ENCODE measurements at places on chromosomes 1 and 21.

DNA sequence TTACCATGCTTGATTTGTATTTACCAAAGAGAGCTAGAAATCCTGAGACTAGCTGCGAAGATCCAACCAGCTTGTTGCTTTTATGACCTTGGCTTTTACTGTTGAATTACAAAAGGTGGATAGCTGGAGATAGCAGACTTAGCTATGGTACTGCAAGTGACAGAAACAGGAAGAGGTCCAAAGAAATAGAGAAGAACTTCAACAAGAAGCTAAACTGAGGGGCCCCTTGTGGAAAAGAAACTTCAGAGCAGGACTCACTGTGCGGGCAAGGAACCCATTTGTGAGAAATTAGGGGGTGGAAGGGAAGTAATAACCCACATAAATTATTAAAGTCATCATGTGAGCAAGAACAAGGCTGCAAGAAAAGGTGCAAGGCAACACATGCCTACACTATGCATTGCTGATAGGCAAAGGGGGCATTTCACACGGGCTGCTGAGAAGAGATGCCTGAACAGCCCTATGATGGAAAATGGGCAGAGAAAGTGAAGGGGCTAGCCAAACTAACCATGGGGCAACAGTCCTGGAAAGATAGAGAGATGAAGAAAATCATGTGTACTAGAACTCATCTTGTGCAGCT, 116.6 kb upstream of the PRDX6 start:
- DNase-seq: no peak

DNA sequence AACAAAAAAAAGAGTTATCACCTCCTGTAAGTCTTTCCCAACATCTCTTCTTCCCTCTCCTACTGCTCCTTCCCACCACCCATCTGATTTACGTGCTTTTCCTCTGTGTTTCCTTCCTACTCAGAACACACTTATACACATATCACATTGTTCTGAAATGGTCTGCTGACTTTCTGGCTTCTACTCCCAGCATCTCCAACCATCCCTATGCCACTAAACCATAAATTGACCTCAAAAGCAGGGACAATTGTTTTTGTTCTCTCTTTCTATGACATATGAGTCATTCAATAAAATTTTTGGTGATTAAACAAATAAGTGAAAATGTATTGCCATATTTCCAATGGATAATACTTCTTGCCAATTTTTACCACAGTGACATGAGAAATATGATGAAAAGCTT, 8.2 kb downstream of the GOLPH3L start:
- DNase-seq: no peak

- DNase-seq: no peak
Observed at GRCh38 chr1:166960858-166961474, 14.4 kb downstream of the ILDR2 start.

DNA sequence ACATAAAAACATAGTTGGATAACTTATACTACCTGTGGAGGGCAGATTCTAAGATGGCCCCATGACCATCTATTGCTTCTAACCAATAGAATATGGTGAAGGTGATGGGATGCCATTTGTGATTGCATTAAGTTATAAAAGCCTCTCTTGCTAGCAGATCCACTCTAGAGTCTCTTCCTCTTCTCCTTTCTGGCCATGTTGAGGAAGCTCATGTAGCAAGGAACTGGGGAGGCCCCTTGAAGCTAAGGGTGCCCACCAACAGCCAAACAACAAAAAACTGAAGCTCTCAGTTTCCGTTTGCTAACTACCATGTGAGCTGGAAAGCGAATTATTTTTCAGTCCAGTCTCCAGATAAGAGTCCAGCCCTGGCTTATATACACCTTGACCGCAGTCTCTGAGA, 16.0 kb upstream of the AGO1 start:
- DNase-seq: no peak

- no peak for DNase-seq
Observed at GRCh38 chr1:84862810-84863251, 30.2 kb downstream of the LPAR3 start.

DNA sequence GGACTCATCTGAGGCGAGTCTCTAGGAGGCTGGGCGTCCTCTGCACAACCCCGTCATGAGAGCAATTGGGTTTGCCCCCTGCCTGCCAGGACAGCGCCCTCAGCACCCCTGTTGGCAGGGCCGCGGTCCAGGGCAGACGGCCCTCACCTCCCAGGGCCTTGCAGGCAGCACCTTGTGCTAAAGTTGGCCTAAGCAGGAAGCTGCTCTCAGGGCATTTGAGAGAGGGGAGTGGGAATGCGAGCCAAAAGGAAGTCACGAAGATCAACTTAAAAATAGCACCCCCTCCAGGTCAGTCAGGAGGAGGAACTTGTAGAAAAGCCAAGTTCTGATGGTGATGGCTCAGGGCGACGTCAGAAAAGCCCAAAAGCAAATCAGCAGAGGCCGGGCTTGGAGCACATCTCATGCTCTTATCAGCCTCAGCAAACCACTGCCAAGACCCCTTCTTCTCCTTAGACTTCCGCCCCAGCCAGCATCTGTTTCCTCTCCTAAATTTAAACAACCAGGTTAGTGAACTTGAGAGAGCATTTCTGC, 12.6 kb upstream of the ADORA3 start:
- peak; percentile 75 for DNase-seq

DNA sequence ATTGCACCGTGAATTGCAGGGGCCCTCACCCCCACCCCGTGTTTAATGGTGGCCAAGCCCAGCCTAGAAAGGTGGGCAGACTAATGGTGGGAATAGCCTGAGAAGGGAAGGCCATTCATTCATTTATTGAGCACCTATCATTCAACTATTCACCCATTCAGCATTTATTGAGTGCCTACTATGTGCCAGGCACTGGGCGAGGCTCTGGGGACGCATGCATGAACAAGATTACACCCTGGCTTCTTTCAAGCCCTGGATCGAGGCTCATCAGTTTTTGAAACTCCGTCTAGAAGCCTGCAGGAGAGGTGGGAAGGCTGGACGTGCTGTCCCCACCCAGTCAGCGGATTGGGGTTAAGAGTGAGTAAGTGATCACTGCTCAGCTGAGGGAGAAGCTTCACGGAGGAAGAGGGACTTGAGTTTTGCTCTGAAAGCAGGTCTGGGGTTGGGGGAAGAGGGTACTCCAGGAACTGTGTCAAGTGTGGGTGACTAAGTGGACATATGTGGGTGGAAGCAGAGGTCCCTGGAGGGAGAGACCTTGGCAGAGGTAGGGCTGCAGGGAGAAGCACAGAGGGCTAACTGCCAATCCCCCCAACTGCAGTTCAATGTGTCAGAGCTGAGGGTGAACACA, 35.6 kb downstream of the MEF2D start:
- no peak for DNase-seq

DNA sequence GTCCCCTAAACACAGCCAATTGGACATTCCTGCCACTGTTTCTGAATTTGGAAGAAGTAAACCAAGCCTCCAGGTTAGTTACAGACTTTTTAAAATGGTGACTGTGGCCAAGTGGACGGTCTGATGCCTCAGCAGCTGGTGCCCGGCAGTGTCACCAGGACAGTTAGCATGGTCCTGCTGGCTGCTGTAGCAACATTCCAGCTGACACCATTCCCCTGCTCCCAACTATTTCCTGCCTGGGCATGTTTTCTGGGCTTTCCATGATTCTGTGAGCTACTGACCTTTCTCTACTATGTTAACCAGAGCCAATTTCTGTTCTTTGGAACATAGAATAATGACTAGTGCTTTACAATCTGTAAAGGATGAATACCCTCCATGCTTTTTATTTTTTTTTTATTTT, 95.0 kb downstream of the TLR5 start:
- DNase-seq: no peak

GRCh38 chr1:202291001-202291400, 50.7 kb downstream of the UBE2T start:
- no peak for DNase-seq

- no peak for DNase-seq
Observed at GRCh38 chr1:248375446-248375845, at the start of gene OR2T6. Gene OR2T6 (plus strand): TSS chr1:248375746. CDS start chr1:248387609, 11,863 bp downstream.

- no peak for DNase-seq
Observed at GRCh38 chr1:16165073-16165364, 9.2 kb upstream of the EPHA2 start.

- DNase-seq: no peak
Observed at GRCh38 chr1:114648503-114648902, 21.3 kb downstream of the DENND2C start.

DNA sequence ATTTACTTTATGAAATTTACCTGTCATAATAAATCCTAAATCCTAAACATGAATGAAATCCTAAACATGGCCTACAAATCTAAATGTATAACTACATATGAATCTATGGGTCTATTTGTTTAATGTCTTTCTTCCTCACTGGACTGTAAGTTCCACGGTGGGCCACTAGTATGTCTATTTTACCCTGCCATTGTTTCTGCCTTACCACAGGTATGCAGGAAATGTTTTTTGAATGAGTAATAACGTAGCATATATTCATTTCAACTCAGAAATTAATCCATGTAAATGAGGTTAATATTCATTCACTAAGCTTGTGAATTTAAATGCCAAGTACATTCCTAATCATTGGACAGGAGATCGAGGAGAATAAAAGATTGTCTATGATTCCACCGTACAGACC, 35.3 kb downstream of the B3GALNT2 start:
- no peak for DNase-seq

- no peak for DNase-seq
Observed at GRCh38 chr1:81525085-81525484, 275.6 kb upstream of the ADGRL2 start.

DNA sequence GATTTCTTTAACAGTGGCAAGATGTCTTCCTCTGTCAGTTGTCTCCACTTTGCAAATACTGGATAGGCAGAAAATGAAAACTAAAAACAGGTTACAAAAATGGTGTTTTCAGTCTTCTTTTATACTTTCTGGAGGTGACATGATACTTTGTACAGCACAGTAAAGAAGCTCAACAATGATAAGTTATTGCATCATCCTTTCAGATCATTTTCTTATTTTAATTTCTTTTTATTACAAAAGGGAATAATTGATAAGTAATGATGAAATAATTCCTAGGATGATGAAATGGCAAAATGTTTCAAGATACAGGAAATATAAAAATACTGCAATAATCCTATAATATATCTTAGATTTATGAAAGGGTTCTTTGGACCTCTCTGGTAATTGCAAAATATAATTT, 16.5 kb downstream of the GORAB start:
- no peak for DNase-seq

DNA sequence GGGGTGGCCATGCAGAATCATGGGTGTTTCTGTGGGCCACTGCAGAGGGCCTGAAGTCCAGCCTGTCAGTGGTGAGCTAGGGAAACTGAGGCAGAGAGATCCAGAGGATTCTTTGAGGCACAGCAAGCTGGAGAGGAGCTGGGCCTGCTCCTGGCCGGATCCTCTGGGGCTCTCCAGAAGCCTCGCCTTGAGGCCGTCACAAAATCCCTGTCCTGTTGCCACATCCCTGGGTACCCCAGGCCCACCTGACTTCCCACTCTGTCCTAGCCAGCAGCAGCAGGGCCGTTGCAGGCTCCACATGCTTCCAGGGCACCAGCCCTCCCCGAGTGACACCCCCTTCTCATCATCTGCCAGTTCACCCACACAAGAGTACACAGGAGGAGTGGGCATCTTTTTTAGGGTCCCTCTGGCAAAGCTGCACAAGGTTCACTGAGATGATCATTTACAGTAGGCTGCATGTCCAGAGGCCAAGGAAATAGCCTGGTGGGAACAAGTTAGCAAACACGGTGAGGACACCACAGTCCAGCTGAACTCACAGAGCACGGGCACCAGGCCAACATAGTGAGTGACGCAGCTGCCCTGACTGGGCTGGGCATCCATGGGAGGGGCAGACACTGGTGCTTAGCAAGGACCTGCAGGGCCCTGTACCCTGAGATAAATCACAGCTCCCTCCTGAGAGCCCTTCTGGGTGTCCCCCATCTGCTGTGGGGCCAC, 25.1 kb upstream of the TSPEAR start:
- DNase-seq: no peak

DNA sequence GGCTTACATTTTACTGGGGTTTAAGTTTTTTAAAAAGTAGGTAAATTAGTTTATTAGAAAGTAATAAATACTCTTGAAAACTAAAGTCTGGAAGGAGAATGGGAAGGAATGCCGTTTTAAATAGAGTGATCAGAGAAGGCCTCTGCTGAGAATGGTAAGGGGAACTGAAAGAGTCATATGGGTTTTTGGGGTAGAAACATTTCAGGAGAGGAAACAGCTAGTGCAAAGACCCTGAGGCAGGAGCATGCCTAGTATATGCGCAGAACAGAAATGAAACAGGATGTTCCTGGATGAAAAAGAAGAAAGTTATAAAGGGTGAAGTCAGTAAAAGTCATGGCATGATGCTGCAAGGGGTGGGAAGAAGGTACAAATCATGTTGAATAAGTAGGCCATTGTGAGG, 38.9 kb downstream of the ZC3H11B start:
- DNase-seq: no peak

DNA sequence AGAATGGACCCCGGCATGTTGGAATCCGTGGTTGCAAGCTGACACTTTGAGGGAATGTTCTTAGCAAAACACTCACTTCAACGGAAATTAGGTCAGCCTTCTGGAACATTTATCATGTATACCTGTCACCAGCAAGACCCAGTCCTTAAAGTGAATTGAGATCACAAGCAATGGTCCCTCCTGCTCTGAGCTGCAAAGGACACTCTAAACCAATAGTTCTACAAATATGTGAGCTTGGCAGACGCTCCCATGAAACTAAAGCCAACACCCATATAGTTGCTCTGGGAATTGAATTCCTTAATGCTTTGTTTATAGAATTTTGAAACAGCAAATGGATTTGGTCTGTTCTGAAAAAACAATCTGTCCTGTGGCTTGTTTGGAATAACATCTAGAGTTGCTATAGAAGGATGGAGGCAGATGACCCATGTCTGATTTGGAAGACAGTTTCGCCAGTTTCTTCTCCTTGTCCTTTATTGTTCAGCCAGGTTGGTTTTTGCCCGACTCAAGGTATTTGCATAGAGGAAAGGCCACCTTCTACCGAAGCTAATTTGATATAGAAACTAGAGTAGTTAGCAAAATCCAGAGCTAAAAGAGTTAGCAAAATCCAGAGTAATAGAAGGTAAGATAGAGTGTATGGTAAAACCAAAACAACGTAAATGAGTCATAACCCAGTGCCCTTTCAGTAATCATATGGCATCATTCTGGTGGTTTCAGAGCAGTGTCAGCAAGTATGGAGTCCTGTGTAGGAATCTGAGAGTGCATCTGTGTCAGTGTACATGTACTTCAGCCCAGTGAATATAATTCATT, 236.2 kb downstream of the NFIA start:
- peak; percentile 73 for DNase-seq

- no peak for DNase-seq
Observed at GRCh38 chr1:43284065-43284464, 1.3 kb downstream of the C1orf210 start.

GRCh38 chr1:9573723-9574122, 15.0 kb upstream of the TMEM201 start:
- no peak for DNase-seq

- DNase-seq: no peak
Observed at GRCh38 chr1:75174031-75174760, 40.0 kb downstream of the LHX8 start.

- peak; percentile 58 for DNase-seq
Observed at GRCh38 chr1:202252271-202252670, 58.7 kb downstream of the LGR6 start.

Data from ascending aorta (tissue), 2 donors.